ENCODE measurements at places on chromosomes 13 and 19.

- no peak for DNase-seq
Measured at GRCh38 chr19:12162513-12162881, 399 bp upstream of the ZNF136 start.

- DNase-seq = no peak
Measured at GRCh38 chr13:90933097-90933826, 414.2 kb upstream of the MIR17HG start.

DNA sequence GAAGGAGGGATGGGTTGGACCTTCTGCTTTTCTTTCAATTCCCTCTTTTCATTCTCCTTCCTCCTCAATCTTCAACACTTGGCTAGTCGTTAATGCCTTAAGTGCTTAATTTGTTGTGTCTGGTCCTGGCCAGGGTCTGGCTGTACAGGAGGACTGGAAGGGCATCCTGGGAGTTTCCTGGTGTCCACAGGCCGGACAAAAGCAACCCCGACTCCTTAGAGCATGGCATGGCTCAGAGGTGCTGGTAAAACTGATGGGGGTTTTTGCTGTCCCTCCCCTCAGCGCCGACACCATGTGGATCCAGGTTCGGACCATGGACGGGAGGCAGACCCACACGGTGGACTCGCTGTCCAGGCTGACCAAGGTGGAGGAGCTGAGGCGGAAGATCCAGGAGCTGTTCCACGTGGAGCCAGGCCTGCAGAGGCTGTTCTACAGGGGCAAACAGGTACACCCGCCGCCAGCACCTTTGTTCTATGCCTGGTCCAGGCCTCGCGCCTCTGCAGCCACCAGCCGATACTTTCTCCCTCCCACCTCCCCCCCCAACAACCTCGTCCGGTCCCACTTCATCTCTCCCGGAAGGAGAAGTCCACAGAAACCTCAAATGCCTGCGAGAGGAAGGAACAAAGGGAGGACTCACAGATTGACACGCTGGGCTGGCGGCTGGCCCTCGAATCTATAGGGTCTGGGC lies 1.4 kb downstream of the UHRF1 start:
- no peak for DNase-seq

GRCh38 chr13:69737129-69737935 lies 370.3 kb upstream of the ATXN8OS start:
- no peak for DNase-seq

DNA sequence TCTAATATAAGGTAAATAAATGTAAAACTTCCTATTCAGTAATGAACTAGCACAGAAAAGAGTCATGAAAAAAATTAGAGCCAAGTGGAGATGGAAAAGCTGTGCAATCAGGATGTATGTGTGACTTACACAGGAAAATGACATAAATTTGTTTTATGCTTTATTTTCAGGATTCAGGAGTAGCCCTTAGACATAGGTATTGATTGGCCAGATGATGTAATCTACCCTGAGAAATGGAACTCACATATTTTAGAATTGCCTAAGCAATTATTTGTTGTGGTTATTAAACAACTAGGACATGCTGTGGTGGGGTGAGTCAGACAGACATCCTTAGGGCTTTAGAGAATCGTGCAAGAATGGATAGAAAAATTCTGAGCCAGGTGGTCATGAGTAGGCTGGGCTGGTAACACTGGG lies 110.6 kb downstream of the PCDH9 start:
- DNase-seq = no peak

GRCh38 chr13:75345193-75345592 lies 136.8 kb downstream of the TBC1D4 start:
- DNase-seq = no peak

DNA sequence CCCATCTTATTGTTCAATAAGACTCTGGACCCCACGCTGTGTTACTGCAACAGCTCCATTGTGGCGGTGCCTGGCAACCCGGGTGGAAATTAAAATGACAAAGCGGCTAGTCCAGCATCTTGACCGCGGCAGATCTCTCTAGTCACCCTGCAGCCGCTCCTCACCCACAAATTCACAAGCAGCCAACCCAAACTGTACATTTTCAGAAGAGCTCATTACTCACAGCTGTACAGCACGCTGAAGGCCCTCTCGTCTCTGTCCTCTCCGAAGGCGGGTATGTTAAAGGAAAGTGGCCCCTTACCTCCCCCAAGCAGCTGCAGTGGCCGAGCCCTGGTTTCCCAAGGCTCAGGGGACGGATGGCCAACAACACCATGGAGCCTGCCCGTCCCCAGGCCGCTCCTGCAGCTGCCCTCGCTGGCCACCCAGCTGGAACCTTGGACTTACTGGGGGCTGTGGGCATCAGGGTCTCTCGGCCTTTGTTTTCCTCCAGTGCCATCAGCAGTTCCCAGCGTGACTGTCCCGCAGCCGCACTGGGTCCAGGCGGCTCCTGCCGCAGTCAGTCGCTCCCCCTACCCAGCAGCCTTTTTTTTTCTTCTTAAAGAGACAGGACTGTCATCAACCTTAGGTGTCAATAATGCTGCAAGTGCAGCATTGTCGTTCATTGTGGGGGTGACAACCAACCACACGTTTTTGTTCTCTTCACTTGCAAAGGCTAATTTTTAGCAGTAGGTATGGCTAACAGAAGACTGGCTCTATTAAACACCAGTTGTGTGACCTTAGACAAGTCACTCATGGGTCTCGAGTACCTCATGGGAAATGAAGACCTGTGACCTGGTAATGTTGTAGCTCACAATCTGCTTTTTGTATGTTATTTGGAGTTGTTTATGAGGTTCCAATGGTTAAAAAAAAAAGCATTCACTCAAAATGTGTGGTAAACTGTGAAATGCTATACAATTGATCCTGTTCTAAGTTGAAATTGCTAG lies at the start of gene SACS:
TSS of gene SACS (minus strand) at position 532 of the 983 bp plus-strand sequence. CDS start 22,463 bp downstream, outside the sequence.
- DNase-seq = no peak

GRCh38 chr13:94674609-94675348 lies 37.6 kb downstream of the SOX21 start:
- DNase-seq = peak; percentile 2

- no peak for DNase-seq
Measured at GRCh38 chr19:39157275-39157996, 31.9 kb downstream of the PAK4 start.

DNA sequence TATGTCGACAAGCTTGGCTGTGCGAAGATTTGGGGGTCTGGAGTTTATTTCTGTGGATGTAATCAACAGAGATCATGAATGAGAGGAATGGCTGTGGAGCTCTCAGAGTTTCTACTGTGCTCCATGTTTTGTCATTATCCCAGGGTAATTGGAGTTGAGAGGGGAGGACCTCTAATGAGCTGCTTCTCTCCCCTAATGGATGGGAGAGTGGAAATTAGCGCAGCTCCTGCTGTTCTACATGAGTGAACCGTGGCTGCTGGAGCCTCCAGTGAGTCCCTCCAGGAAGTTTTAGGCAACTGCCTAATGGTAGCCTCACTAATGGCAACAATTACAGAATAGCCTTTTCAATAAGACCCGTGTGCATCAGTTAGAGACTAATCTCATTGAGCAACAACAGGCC lies 31.3 kb upstream of the FGF9 start:
- no peak for DNase-seq

GRCh38 chr19:47778954-47779351 lies 450 bp downstream of the SELENOW start:
- DNase-seq = no peak

GRCh38 chr19:4606921-4607678 lies 32.2 kb upstream of the TNFAIP8L1 start:
- DNase-seq = no peak

DNA sequence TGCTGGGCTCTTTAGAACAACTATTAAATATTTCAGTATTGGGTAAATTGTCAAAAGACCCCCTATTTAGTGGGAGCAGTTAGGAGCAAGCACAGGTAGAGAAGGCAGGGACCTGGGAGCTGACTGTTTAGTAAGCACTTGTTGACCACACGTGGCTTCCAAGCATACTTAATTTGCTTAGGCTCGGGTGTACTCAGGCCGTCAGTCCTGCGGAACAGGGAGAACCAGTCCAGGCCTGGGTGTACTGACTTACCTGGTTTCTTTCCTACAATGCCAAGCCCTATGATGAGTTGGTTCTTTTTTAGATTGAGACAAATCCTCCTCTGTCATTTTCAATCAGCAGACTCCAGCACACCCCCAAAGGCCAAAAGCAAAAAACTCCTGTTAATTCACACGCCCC lies 90.0 kb downstream of the WDFY2 start:
- DNase-seq = no peak

DNA sequence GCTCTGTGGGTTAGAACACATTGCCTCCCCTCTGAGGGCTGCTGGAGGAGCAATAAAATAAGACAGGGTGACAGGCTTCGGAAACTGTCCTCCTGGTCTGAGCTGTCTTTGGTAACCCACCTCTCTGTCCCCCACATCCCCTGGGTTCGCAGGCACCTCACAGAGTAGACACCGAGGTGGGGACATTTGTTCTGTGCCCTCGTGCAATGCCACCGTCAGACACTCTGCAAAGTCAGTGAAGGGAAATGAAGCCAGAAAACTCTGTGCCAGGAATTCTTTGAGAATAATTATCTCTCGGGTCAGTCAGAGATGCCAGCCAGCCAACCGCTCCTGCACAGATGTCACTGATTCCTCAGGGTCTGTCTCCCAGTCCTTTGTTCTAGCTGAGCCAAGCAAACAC lies 493.6 kb downstream of the FOXO1 start:
- no peak for DNase-seq

DNA sequence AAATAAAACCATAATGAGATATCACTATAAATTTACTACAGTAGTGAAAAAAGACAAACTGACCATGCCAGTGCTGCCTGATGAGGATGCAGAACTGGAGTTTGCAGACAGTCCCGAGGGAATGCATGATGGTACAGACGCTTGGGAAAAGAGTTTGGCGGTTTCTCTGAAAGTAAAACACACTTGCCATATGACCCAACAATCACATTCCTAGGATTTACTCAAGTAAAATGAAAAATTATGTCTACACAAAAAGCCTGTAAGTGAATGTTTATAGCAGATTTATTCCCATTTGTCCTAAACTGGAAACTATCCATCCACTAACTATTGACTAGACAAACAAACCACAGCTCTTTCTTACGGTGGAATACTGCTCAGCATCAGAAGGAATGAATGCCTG lies 271.0 kb downstream of the DNAJC15 start:
- DNase-seq = no peak

DNA sequence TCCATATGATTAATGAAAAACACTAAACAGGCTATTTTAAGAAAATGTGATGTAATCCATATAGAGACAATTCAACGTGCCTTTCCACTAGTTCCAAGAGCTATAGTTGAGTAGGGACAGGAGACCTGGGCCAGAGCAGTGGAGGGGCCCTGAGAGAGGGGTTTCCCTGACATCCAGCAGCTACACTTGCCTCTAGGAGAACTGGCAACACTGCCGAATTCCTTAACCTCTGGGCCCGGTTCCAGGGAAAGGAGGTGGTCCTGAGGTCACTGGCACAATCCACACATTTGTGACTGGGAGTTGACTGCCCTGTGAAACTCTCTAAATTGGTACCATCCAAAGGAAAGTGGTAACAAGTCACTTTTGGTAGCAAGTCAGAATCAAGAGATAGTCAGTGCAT lies 264.4 kb downstream of the DCLK1 start:
- no peak for DNase-seq

DNA sequence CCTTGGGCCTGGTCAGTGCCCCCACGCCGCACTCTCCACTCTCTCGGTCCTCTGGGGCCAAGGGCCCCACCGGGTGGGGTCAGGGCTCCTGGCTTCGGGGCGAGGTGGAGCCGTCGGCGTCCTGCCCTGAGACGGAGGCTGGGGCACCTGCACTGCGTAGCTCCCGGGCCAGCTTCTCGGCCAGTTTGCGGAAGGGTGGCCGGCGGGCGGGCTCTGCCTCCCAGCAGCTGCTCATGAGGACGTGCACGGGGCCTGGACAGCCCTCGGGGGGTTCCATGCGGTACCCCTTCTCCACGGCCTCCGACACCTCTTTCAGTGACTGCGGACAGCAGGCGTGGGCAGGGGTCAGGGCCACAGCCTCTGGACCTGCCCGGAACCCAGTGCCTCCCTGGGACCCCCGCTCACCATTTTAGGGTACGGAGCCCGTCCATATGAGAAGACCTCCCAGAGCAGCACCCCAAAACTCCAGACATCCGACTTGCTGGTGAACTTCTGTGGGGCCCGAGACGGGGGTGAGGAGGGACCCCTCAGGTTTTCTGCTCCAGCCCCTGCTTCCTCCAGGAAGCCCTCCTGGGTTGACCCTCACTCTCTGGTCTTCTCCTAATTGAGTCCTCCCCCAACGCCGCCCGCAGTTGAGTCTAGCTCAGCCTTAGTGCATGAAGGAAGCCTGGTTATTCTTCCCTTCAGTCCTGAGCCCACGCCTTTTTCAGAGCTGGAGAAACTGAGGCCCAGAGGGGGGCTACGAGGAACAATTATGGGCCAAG lies 6.3 kb upstream of the RAX2 start:
- no peak for DNase-seq

DNA sequence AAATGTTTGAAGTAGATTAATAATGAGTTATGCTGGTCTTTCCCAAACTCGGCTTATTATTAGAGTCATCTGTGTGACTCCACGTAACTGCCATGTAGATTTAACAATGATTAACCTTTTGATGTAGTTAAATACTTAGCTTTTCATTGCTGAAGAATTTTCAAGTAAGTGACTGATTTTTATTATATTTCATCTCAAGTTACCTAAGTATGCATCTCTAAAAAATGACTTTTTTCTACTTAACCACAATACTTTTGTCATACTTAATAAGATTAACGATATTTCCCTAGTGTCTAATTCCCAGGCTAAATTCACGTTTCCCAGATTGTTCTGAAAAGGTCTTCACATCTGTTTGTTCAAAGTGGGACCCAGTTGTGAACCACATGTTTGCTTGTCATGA lies 17.8 kb downstream of the BIVM start:
- DNase-seq = no peak

DNA sequence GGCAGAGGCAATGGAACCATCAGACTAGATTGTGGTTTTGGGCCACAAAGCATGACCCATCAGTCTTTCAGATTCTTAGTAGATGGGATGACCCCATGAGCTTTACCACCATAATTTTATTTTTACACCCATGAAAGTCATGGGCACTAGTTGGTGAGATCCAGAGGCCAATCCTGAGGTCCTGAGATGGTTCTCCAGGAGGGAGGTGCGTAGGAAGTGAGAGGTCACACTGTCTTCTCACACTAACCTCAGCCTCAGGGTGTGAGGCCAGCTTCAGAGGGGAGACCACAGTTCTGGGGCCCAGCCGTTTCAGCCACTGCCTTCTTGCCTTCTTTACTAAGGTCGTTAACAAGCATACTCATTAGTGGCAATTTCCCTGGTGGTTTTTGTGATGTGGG lies 106.4 kb downstream of the AKAP11 start:
- DNase-seq = no peak

All from stimulated activated CD8-positive, alpha-beta memory T cell treated with anti-CD3 and anti-CD28 coated beads, Interleukin-4, amount 100 ng/mL, for 1 hour (primary cell).